Activated effector memory CD4-positive, alpha-beta T cell treated with anti-CD3 and anti-CD28 coated beads, Interleukin-2, amount 50 U/mL, for 16 hours (primary cell): ENCODE measurements at places on chromosomes 2 and 18.
A peak's percentile ranks its signal among the peaks of the same experiment; 100 is the strongest.

GRCh38 chr2:118850168-118850900 is 2.9 kb upstream of the EN1 start:
- no peak for DNase-seq

- DNase-seq: no peak
Measured at GRCh38 chr2:54541995-54542394, 85.9 kb downstream of the SPTBN1 start.

GRCh38 chr2:182164686-182165085 is 179.0 kb downstream of the PPP1R1C start:
- no peak for DNase-seq

DNA sequence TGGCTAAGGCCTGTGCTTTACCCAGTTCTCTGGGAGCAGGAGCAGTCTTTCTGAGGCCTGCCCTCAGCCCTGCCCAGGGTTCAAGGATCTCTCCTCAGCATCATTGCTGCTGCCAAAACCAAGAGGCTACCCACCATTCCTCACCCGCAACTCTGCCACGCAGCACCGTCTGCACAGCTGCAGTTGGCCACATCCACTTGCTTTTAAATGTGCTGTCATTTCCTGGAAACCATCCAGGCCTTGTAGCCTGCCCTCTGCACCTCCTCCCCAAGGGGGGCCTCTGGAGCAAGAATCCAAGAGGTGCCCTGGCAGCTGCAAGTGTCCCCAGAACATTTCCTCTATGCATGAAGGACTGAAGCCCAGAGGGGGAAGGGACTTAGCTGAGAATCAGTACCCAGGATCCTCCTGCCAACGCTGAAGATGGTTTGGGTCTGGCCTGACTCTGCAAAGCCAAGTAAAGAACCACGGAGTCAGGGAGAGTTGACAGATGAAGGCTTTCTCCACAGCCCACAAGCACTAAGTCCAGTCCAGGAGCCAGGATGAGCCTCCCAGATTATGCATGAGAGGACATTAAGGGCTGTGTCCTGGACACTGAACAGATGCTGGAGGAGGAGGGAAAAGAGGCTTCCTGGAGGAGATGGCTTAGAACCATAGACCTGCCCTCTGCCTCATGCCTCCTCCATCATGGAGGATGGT is 14.9 kb downstream of the EMX1 start:
- no peak for DNase-seq

- no peak for DNase-seq
Measured at GRCh38 chr2:188853307-188853706, 120.9 kb upstream of the COL3A1 start.

- no peak for DNase-seq
Measured at GRCh38 chr2:214630402-214631045, 179.0 kb downstream of the BARD1 start.

- DNase-seq: no peak
Measured at GRCh38 chr2:147913701-147914480, 69.1 kb downstream of the ACVR2A start.

DNA sequence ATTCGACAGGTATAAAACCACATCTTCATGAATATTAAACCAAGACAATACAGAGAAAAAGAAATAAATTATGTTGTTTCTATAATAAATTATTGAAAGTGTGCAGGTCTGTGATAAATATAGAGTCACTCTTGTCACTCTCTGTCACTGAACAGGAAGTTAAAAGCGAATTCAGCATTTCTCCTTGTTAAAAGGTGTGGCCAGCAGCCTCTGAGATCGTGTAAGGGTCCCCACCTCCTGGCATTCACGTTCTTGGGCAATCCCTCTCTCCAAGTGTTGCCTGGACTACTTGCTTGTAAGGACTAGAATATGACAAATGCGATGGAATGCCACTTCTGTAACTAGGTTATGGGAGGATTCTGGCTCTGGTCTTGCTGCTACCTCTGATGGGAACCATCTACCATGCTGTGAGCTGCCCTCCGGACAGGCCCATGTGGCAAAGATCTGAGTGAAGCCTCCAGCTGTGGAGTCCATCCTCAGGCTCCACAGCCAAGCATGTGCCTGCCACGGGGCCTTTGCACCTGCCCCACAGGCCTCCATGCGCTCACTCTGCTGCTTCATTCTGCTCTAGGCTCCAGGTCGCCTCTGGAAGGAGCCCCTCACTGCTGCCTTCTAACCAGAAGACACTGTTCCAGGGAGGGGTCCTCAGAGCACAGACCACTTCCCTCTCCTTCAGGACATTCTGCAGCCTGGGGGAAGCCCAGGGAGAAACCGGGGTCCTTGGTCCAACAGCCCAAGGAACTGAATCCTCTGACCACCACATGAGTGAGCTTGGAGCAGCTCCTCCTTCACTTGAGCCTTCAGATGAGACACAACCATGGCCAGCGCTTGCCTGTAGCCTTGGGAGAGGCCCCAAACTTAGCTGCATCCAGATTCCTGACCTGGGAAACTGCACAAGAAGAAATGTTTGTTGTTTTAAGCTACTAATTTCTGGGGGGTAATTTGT is 202.9 kb upstream of the HDAC4 start:
- DNase-seq: peak; percentile 41

- no peak for DNase-seq
Measured at GRCh38 chr2:127637725-127638252, 8.2 kb upstream of the GPR17 start.

DNA sequence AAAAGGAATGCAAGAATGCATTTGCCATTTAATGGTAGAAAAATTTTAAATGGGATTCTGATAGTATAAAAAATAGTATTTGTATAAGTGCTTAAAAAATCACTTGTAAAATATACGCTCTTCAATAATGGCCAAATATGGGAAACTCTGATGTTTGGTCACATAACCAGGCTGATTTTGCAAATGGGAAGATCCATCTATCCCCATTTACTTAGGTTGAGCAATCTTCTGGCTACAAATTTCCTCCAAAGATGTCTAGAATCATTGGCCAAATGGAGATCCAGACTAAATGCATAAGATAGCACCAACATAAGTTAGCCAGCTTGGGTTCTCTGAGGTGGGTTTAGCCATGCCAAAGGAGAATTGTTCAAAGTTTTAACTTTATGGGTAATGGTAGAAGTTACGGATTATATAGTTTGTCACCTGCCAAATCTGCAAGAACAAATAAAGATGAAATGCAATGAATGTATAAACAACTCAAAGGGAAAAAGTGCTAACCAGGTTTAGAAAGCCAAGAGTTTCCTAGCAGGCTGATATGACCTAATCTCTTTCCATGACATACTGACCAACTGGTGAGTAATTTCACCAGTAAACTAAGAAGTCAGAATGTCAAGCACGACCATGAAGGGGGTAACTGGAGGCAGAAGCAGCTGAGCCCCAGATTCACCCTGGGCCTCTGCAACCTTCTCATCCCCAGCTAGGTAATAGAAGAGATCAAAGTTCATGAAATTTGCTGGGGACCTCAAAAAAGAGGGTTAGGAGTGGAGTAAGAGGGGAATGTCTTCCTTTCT is 10.0 kb downstream of the RHOB start:
- DNase-seq: no peak

DNA sequence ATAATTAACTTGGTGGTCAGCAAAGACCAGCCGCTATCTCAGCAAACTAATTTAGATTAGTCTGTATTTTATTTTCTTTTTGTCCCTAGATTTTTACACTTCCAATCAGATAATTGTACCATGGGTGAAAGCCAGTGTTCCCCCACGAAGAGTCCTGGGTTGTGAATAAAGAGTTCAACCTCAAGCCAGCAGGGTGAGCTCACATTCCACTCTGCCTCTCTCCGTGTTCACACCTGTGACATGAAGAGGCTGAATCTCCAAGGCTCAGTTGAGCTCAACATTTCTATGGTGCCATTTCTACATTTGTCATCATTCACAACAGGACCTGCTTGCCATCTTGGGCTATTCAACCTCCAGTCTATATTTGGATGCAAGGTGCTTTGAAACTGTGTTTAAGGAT is 771.5 kb downstream of the GALR1 start:
- DNase-seq: no peak

GRCh38 chr2:239940861-239941570 is 84.1 kb downstream of the NDUFA10 start:
- peak; percentile 42 for DNase-seq

- DNase-seq: no peak
Measured at GRCh38 chr18:471716-472115, 28.8 kb downstream of the COLEC12 start.

DNA sequence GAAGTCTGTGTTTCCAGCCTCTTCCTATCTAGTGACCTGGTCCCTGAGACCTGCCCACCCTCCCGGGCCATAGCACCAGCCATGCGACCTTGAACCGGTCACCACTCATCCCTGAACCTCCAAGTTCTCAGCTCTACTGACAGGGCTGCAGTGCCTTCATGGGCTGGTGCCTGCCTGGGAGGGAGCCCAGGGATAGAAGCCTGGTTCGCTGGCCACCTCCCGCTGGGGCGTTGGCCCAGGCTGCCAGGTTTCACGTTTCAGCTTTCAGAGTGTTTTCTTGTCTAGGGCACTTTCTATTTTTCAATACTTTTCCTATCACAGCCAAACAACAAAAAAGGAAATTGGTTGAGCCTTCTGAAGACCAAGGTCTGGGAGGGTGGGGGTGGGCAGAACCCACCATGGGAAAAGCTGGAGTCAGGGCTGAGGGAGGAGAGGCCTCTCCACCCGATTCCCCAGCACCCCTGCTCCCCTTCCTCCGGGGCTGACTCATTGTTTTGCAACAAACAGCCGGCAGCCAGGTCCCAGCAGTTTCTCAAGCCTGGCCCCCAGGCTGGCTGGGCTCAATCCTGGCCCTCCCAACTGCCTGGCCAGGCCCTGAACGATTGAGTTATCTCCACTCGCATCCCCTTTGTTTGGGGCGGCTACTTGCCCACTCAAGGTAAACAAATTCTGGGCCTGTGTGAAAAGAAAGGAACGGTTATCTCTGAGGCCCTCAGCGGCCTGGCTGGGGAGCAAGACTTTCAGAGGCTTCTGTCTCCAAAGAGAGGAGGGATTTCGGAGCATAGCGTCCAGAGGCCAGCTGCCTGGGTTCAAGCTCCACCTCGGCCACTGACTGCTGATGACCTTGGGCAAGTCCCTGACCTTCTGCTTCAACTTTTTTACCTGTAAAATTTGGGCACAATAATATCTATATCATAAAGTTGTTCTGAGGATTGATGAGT is 47.5 kb downstream of the ZFP36L2 start:
- DNase-seq: peak; percentile 76

GRCh38 chr18:27956001-27956640 is 220.8 kb downstream of the CDH2 start:
- no peak for DNase-seq

GRCh38 chr18:53991202-53991601 is 233.3 kb downstream of the MBD2 start:
- DNase-seq: no peak

GRCh38 chr18:57898506-57899124 is 95.5 kb upstream of the ATP8B1 start:
- DNase-seq: no peak
